ENCODE measurements at places on chromosomes 3 and 15.

GRCh38 chr3:175082631-175083030, 223.5 kb downstream of the NAALADL2 start:
- DNase-seq = no peak

DNA sequence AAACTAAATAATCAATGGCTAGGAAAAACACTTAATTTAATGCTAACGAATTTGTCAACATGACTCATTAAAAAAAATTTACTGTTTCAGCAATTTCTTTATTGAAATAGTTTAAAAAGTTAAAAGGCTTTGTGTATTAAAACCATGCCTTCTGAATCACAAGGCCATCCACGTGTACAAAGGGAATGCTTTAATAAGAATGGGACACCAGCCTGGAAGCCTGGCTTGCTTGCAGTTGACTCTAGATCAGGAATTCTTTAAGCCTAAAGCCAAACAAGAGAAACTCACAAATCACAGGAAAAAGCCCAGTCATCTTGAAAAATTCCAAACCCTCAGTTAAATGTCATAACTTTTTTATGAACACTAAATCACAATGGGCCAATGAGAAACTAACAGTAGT, 137.6 kb downstream of the PEAK1 start:
- DNase-seq = peak; percentile 24

GRCh38 chr15:95684693-95685115, 645.8 kb upstream of the NR2F2 start:
- DNase-seq = no peak

DNA sequence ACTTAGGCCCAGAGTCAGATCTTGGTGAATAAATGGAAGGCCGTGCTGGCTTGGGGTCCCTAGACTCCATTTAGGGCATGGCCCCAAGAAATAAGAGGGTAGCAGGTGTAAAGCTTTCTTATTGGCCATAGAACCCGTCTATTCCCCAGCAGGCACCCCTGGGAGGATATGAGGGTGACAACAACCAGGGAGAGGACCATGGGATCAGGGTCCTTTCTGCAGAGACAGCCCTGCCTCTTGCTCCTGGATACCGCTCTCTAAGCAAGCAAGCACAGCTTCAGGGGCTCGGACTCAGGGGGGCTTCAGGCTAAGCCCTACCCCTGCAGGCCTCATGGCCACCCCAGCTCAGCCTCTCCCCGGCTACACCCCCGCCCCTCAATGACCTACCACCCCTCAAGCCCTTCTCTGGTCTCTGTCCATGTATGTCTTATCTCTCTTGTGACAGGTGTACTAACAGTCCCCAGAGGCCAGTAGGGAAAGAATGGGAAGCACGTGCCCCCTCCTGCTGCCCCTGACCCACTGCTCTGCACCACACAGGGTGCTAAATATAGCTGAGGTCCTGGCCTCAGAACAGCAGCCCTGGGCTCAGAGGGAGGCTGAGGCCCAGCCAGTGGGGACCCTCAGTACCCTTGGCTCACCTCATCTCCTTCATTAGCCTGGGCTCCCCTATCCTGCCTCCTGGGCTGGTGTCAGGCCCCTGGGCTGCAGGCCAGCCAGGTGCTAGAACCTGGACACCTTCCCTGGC, 1.9 kb downstream of the XIRP1 start:
- DNase-seq = no peak

DNA sequence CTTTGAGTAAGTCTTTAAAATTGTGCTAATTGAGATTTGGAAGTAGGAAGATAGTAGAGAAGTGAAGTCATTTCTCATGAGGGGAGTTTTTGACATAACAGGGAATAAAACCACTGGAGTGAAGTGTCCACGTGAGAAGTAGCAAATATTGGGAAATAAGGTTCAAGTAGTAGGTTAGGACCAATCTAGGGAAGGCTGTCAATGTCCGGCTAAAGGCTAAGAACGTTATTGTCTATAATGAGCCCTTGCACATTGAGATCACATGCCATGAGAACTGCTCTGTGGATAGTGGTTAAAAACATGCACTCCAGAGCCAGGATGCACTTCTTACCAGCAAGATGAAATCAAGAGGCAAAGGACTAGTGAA, 459.9 kb upstream of the TPRG1 start:
- DNase-seq = no peak

DNA sequence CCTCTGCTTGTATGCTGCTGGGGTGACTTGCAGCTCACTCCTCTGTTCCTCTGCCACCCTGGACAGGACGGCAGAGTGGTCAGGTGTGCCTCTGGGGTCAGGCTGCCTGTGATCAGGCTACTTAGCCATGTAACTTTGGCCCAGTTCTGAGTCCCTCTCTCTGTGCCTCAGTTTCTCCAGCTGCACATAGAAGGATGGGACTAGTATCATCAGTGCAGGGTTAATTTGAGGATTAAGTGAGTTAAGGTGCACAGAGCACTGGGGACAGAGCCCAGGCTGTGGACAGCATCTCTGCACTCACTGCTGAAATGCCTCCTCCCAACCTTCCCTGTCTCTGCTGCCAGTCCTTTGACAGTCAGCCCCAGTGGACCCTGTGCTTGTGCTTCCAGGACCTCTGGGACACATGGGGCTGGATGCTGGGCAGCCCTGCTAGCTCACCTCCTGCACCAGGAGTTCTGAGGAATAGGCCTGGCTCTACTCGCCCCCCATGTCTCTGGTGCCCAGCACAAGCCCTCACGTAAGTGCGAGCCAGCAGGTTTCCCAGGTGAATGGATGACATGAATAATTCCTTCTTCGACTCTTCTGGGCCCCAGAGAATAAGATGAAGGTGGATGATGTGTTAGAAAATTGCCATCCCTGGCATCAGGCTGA, 19.3 kb upstream of the PRR23E start:
- DNase-seq = no peak

DNA sequence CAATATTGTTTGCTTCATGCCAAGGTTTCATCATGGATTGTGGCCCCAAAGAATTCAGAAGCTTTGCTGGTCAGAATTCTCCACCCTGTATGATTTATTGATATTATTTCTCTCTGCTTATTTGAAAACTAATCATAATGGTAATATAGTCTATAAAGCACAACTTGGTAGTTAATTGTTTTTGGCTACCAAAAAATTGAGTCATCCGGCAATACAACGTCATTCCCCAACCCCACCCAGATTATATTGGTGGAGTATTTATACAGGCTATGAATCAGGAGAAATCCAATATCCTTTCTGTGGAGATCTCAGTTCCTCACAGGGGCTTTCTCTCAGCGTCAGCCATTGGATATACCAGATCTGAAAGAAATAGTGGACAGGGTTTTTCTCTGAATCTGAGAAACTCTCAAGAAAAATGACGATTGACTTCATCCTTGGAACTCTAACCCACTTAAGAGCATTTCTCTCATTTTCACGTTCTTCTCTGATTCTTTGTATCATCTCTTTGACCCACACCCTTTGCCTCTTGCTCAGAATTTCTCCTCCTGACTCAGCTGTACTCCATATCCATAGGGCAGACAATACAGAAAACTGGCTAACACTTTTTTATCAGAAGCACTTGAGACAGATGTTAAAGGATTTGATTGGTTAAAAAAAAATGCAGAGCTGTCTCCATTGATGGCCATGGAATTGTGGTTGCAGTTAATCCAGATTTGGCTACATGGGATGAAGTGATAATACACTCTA, 1055.8 kb upstream of the CADM2 start:
- no peak for DNase-seq

DNA sequence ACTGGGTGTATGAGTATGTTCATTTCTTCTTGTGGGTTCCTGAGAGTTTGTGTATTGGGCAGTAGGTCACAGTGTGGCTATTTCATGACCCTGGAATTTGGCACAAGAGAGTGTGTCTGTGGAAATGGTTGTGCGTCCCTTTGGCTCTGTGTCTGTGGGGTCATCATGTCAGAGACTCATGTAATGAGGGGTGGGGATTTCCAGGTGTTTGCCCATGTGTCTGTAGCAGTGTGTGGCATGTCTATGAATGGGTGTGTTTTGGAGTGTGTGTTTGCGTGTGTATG, 1.3 kb upstream of the GATA2 start:
- DNase-seq = no peak

DNA sequence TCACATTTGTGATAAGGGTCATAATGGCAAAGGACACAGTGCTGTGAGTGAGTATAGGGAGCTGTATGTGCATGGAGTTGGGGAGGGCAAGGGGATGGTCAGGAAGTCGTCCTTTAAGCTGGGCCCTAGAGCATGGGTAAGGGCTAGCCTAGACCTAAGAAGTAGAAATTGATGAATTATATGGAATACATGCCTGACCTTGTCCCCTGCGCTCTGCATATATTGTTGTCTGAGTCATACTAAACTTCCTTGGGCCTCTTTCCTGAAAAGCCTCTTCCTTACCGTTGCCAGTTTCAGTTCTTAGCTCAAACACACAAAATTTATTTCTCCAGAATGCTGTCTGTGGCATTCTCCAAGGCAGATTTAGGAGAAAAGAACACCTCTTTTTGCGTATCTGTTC, 4.6 kb downstream of the SNRK start:
- no peak for DNase-seq

GRCh38 chr3:151976211-151977050, 103.0 kb downstream of the SUCNR1 start:
- DNase-seq = peak; percentile 78

GRCh38 chr3:138567403-138567802, 26.7 kb downstream of the CEP70 start:
- DNase-seq = no peak

- DNase-seq = no peak
These were observed 32.1 kb upstream of the ALPK3 start for GRCh38 chr15:84785053-84785452.

GRCh38 chr3:115084686-115085085, 62.4 kb downstream of the ZBTB20 start:
- DNase-seq = no peak

DNA sequence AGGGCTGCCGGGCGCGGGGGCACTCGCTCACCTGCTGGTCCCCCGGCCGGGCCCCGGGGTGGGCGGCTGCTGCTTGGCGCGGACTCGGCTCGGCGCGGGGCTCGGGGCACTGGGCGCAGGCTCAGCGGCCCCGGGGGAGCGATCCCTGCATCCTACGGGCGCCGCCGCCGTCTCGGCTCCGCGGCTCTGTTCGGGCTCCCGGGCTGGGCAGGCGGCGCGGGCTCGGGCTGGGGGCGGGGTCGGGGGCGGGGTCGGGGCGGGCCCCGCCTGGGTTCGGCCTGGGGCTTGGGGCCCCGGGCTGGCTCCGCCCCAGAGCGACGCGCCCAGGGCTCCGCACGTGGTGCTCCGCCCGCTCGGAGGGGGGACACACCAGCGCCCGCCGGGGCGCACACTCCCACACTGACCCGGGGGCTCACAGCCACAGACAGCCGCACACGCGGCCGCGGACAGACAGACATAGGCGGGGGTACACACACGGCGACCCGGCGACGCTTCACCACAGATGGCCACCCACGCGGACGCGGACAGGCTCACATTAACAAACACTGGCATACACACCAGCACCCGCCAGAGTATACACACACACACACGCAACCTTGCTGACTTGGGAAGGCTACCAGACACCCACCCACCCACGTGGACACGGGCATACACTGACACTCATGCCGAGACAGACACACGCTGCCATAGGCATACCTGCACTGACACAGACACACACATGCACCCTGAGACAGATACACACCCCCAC, at the start of gene SCN5A:
SCN5A (minus strand) TSS at position 188 of the 748 bp plus-strand sequence. CDS start 16,380 bp downstream, outside the sequence.
- DNase-seq = peak; percentile 35

DNA sequence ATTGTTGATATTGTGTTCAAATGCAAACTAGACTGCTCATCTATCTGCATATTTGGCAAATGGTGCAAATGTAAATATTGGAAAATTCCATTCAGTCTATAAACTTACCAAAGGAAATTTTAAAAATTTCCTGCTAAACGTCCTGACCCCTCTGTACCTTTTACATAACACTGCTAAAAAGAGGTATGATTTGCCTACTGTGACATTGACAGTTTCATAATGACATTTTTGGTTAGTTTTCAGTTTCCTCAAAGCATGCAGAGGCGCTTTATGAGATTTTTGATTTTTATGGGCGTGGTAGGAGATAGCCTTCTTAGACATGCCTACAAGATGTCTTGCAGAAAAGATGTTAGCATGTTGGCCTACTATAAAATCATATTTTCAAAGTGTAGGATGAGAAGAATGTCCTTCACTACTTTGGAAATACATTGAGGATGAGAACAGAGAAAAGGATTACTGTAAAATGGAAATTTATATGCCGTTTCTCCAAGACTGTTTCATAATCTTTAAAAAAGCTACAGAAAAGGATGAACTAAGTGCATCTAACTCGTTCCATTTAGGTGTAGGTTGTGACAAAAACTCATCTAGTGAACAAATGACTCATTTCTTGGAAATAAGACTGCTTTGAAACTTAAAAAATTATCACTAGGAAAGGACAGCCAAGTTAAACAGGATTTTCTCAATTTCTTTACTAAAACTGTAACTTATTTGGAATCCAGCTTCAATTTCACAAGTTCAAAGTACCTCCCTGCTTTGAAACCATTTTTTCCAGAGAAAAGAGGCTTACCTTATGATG, 14.5 kb upstream of the ISLR start:
- DNase-seq = no peak

DNA sequence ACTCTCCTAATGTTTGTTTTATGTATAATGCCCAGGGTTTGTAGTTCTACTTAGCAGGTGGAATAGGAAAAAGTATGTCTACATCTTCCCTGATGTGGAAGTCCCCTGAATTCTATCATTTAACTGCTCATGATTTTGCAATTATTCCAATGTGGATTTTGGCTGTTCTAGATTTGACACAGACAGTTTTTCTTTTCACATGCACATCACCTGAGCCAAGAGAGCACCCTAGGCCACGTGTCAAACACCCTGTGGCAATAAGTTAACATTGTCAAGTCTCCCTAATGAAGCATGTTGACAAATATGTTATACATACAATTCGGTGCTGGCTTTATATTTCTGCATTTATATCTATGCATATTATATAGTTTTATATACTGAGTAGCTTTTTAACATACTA, 70.0 kb upstream of the SUCLG2 start:
- DNase-seq = no peak

DNA sequence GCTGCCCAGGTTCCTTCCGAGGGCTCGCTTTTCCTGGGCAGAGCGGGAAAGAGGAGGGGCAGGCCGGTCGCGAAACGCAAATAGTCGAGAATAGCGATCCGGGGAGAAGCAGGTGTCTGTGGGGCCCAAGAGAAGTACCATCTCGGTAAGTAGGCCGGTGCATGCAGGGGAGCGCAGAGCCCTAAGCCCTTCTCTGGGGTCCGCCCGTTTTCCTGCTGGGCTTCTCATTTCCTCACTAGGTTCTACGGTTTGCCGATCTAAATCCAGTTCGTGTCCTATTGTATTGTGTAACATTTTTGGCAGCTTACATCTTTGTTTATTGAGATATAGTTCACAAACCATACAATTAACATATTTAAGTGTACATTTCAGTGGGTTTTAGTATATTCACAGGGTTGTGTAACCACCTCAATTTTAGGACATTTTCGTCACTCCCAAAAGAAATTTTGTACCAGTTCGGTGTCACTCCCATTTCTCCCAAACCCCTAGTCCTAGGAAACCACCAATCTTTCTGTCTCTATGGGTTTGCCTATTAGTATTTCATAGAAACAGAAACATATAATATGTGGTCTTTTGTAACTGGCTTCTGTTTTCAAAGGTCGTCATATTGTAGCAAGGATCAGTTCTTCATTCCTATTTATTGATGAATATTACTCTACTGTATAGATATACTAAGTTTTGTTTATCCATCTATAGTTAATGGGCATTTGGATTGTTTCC, 6.8 kb upstream of the TRIM69 start:
- DNase-seq = no peak

Measured in COLO829 (cell line).